ENCODE measurements at places on chromosomes 5 and 9. TPM values are rescaled to one million over a fixed set of nuclear protein-coding genes. Genes with fewer than 3 reads are reported as not detected.

- H3K27me3 ChIP-seq = no peaks in the 10 kb centered on the region
- H3K4me3 ChIP-seq = no peak overlapping the region
- DNase-seq = no peak
- no peaks in the 10 kb centered on the region for H3K4me1 ChIP-seq
- H3K27ac ChIP-seq = no peak overlapping the region
- no peaks in the 10 kb centered on the region for H3K36me3 ChIP-seq
These were observed 405.4 kb upstream of the ACTBL2 start for GRCh38 chr5:57887851-57888621.

GRCh38 chr9:32867026-32867425 is 83.7 kb downstream of the TMEM215 start:
- H3K27me3 ChIP-seq = no peaks in the 10 kb centered on the region
- H3K27ac ChIP-seq = no peak overlapping the region
- no peaks in the 10 kb centered on the region for H3K4me1 ChIP-seq
- H3K4me3 ChIP-seq = no peak overlapping the region
- no peaks in the 10 kb centered on the region for H3K36me3 ChIP-seq
- no peak for DNase-seq

- H3K4me3 ChIP-seq = no peak overlapping the region
- no peak overlapping the region for H3K27ac ChIP-seq
- no peaks in the 10 kb centered on the region for H3K36me3 ChIP-seq
These were observed 117.9 kb downstream of the SGCD start for GRCh38 chr5:156444753-156445291.

DNA sequence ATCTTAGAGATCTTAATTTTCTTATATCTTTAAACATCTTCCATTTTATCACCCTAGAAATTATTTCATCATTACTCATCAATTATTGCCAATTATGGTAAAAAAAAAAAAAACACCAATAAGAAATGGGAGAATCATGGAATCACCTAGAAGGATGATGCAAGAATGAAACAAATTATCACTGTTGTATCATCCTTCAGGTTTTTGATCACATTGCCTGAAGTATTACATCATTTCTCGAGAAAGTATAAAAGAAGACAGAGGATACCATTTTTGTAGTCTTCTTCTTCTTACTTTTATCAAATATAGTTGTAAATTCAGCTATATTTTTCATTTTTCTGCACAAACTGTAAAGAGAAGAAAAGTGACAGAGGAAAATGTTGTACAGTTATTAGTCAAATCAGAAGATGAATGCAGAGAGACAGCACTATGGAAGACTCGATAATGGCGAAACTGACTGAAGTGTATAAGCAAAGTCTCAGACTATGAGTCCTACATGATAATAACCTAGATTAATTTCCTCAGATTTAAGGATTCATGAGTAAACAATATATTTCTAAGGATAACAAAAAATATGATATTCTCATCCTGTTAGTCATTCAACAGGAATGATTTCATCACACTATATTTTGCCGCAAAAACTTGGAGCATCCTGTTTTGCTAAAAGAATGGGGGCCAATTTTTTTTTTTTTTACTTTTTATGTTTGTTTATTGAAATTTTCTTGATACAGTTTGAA is 5.9 kb upstream of the STC2 start:
- no peaks in the 10 kb centered on the region for H3K36me3 ChIP-seq
- no peak overlapping the region for H3K4me3 ChIP-seq
- no peak for DNase-seq
- no peak overlapping the region for H3K27ac ChIP-seq
- H3K27me3 ChIP-seq = peaks cover 27% of the 10 kb centered on the region

GRCh38 chr5:57976506-57976905 is 483.4 kb downstream of the PLK2 start:
- no peaks in the 10 kb centered on the region for H3K27me3 ChIP-seq
- no peak for DNase-seq
- H3K27ac ChIP-seq = no peak overlapping the region
- no peak overlapping the region for H3K4me3 ChIP-seq
- H3K4me1 ChIP-seq = no peaks in the 10 kb centered on the region
- H3K36me3 ChIP-seq = no peaks in the 10 kb centered on the region

The SLC45A2 gene
- total RNA-seq = not detected

DNA sequence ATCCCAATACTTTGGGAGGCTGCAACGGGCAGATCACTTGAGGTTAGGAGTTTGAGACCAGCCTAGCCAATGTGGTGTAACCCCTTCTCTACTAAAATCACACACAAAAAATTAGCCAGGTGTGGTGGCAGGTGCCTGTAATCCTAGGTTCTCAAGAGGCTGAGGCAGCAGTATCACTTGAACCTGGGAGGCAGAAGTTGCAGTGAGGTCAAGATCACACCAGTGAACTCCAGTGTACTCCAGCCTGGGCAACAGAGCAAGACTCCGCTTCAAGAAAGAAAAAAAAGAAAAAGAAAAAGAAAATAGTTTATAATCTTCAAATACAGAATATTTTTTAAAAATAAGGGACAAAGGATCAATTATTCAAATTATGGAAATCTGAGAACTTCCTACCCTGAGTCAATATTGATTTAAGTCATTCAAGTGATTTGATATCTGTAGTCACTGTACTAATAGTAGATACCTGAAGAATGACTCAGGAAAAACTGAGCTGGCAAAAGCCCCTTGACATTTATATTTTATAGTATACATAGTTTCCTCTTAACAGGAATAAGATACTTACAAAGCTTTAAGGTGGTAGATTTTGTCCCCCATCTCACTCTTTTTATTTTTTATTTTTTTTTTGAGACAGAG is 61.8 kb downstream of the PTBP3 start:
- H3K4me3 ChIP-seq = no peak overlapping the region
- H3K36me3 ChIP-seq = peaks cover 19% of the 10 kb centered on the region
- DNase-seq = no peak
- no peak overlapping the region for H3K27ac ChIP-seq
- H3K4me1 ChIP-seq = no peaks in the 10 kb centered on the region

GRCh38 chr9:20838218-20838617 is 154.2 kb downstream of the FOCAD start:
- no peak overlapping the region for H3K4me3 ChIP-seq
- no peak for DNase-seq
- no peak overlapping the region for H3K27ac ChIP-seq
- no peaks in the 10 kb centered on the region for H3K27me3 ChIP-seq

- no peak overlapping the region for H3K4me3 ChIP-seq
- H3K27me3 ChIP-seq = peaks cover 86% of the 10 kb centered on the region
- no peak overlapping the region for H3K27ac ChIP-seq
These were observed 5.2 kb downstream of the CFAP77 start for GRCh38 chr9:132415181-132415580.

- H3K36me3 ChIP-seq = no peaks in the 10 kb centered on the region
- H3K27me3 ChIP-seq = no peaks in the 10 kb centered on the region
- no peak for DNase-seq
- H3K4me3 ChIP-seq = no peak overlapping the region
- H3K4me1 ChIP-seq = peaks cover 8% of the 10 kb centered on the region
These were observed 102.8 kb downstream of the ARL15 start for GRCh38 chr5:54207566-54207965.

- no peak overlapping the region for H3K4me3 ChIP-seq
- DNase-seq = no peak
- H3K27me3 ChIP-seq = no peaks in the 10 kb centered on the region
These were observed 47.0 kb upstream of the SHC3 start for GRCh38 chr9:89225587-89225986.
